ENCODE measurements at places on chromosomes 4 and X.

DNA sequence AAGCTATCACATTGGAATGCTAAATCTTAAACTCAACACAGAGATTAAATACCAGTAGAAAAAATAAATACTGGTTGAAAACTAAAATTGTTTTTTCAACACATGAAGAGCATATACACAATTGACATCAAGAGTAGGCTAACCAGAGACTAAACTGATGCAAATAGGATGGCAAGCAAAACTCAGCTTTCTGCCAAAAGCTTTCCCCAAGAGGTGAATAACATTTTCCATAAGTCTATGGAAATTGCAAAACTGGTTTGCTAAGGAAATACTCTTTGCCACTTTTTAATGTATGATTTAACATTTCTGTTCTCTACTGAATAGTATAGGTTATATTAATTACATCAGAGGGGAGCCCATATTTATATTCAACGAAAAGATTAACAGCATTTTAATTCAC is 23.8 kb downstream of the IQCM start:
- no peak for DNase-seq

DNA sequence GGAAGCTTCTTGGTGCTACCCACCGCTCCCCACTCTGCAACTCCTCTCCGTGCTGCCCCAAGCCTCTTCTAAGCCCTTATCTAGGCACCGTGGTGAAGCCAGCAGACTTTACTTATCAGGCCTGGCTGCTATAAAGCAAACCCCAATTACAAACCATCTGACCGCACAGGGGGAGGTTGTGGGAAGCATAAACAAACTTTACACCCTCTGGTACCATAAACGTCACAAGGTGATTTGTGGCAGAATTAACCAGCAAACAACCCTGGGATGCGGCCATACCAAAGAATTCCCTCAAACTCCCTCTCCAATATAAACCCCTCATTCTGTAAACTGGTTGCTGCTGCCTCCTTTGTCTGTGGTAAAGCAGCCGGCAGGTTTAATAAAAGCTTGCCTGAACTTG is 55.2 kb downstream of the MAGEC2 start:
- DNase-seq, result no peak

DNA sequence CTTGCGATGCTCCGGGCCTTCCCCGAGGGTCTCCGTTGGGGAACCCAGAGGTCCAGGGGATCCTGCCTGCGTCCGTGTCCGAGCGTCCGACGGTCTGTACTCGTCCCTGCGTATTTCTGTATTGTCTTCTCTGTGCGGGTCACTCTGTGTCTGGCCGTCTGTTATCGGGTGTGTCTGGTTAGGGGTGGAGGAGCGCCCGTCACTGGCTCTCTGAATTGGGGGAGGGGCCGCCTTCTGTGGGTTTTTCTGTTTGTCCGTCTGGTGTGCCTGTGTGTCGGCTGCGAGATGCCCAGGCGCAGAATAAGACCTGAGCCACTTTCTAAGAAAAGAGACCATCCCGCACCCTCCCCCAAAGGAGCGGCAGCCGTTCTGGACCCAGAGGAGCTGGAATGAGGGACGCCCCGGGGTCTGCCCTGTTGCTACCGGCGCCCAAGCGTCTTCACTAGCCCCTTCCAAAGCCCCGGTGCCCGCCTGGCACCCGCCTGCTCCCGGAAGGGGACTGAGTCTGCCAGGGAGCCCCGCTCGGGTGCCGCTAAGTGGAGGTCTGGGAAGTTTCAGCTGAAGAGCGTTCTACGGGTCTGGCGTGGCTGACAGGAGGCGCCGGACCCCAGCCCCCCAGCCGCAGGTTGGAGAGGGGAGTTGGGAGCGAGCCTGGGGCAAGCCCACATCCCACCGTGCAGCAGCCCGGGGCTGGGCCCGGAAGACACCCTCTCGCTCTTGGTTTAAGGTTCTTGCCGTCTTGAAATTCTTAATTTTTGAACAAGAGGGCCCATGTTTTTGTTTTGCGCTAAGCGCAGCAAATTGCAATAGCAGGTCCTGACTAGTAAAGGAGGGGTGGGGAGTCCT is 1.0 kb upstream of the OTOP1 start:
- no peak for DNase-seq

DNA sequence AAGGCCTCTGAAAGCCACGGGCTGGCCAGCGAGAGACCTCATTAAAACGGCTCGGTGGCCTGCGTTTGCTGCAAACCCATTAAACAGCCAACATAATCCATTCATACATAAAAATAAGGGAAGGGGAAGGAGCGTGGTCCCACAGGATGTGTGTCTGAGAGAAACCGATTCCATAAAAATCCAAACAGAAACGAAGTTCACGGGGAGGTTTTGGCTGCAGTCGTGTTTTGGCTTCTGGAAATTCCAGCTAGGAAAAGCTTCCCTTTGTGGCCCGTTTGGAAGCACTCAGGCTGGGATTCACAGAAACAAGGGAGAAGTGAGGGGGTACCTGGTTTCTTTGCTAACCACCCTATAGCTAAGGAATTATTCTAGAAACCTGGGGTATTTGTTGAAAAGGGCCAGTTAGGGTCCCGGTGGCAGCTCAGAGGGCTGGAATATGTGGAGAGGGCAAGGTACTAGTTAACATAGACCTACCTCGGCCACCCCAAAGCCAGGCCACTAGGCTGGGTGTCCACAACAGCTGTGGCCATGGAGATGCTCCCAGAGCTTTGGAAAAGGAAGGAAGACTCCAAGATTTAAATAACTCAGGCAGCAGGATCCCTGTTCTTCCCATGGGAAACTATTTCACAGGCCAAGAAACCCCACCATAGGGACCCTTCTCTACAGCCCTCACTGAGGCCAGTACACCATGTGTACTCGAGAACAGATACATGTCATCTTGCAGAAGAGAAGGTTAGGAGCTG is 166.8 kb downstream of the BCOR start:
- no peak for DNase-seq

GRCh38 chr4:173212379-173212778 is 43.8 kb downstream of the GALNT7 start:
- DNase-seq, result peak; percentile 7

- DNase-seq, result no peak
Observed at GRCh38 chr4:183601381-183601780, 57.6 kb downstream of the RWDD4 start.

- peak; percentile 38 for DNase-seq
Observed at GRCh38 chr4:1567808-1568581, 116.1 kb downstream of the FAM53A start.

GRCh38 chrX:154541896-154542722 is 4.5 kb downstream of the G6PD start:
- DNase-seq, result peak; percentile 81

- peak; percentile 86 for DNase-seq
Observed at GRCh38 chr4:108830509-108831244, 67.8 kb upstream of the ETNPPL start.

DNA sequence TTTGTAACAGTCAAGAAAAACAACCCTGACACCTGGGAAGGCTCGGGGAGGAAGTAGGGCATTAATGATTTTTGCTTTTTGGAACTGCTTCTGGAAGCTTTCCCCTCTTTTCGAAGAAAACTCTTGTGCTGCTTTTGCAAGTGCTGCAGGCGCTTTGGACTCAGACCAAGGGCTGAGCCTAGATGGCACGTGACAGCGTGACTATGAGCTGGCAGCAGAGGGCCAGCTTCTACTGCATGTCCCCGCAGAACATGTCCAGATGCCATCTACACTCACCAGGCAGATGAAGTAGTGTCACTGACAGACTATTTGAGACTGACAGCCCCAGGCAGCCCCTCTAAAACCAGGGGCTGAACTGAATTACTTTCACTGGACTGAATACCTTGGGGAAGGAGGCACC is 6.2 kb downstream of the NR0B1 start:
- peak; percentile 79 for DNase-seq

DNA sequence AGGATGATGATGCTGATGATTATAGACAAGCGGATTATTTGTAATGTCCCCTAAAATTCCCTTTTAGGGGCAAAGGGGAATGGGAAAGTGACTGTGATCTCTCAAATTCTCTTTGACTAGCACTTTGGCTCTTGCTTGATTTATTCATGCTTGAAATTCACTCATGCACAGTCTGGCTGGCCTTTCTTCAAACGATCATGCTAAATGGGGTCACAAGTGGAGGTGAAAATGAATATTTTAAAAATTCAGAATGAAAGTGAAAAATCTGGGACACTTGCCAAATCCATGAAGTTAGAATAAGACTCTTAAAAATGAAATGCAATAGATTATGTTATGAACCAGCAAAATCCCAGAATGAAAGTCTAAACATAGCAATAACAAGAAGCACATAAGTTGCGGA is 173.4 kb upstream of the RAI2 start:
- DNase-seq, result no peak

- DNase-seq, result peak; percentile 20
Observed at GRCh38 chr4:80461412-80461811, 125.9 kb downstream of the CFAP299 start.

DNA sequence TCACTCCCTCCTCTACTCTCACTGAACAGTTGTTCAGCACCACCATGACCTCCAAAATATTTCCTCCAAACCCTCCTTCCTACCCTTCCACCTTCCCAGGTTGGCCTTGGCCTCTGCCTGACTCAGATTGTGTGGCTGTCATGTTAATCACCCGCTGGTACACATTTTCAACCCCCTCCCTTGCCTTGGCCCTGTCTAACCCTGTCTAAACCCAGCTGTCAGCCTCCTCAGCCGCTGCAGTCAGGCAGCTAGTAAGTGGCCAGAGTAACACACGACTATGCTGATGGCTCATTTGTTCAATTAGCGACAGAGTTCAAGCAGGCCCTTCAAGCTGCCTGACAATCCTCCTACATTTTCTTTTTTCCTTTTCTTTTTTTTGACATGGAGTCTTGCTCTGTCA is 18.0 kb downstream of the ING2 start:
- no peak for DNase-seq

DNA sequence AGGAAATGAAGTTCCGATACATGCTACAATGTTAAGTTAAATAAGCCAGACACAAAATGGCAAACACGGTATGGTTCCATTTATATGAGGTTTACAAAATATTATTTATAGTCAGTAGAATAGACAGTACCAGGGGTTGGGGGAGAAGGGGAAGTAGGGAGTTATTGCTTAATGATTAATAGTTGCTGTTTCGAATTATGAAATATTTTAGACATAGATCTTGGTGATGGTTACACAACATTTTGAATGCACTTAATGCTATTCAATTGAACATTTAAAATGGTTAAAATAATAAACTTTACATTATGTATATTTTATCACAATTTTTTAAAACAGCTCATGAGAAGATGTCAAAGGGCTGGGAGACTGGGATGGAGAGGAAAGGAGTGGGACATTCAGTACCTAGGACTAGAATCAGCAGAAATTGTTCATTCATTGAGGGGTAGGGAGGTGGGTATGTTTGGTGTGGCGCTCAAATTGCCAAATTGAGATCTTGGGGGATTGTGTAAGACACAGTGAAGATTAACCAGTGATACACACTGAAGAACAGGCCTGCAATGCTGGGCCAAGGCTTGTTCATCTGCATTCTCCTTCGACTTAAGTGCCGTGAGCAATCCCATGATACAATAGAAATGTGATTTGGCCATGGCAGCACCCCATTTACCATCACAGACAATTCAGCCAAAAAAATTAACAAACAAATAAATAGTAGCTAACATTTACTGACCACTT is 165.6 kb upstream of the GALNT7 start:
- no peak for DNase-seq

DNA sequence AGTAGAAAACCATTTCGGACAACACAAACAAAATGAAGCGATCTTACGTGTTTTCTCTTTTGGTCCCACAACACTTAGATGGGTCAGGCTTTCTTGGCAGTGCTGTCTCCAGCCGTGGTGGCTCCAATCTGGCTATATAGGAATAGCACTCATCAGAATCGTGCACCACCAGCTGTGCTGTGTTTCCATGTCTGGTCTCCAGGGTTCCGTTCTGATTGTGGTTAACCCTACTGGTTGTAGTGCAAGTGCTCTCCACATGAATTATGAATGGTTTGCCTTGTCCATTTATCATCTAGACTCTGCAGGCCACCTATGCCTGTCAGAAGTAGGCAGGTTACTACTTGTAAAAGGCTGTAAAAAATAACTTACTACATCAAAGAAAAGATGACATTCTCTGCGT is 536.3 kb downstream of the IQCM start:
- DNase-seq, result no peak

GRCh38 chr4:184821242-184821641 is 4.5 kb downstream of the ACSL1 start:
- DNase-seq, result no peak

GRCh38 chr4:2935762-2936743 is 27.2 kb downstream of the NOP14 start:
- DNase-seq, result peak; percentile 54

DNA sequence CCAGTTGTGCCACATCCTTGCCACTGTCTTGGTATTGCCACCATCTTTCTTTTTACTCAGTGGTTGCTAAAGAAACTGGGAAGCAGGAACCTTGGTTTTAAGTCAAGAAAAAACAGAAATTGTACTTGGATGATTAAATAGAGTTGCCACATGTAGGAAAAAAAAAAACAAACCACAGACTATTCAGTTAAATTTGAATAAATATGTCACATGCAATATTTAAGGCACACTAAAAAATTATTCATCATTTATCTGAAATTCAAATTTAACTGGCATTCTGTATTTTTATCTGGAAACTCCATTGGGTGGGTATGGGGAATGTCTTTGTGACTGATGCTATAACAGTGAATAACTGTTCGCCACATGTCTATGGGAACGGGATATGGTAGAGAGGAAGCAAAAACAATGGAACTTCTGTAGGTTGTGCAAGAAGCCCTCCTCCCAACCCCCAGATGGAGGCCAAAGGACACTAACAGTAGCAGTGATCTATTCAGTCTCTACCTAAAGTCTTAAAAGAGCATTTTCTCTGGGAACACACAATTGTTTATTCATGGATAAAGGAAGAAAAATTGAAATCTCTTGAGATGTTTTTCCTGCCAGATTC is 57.0 kb upstream of the PLAC8 start:
- no peak for DNase-seq

DNA sequence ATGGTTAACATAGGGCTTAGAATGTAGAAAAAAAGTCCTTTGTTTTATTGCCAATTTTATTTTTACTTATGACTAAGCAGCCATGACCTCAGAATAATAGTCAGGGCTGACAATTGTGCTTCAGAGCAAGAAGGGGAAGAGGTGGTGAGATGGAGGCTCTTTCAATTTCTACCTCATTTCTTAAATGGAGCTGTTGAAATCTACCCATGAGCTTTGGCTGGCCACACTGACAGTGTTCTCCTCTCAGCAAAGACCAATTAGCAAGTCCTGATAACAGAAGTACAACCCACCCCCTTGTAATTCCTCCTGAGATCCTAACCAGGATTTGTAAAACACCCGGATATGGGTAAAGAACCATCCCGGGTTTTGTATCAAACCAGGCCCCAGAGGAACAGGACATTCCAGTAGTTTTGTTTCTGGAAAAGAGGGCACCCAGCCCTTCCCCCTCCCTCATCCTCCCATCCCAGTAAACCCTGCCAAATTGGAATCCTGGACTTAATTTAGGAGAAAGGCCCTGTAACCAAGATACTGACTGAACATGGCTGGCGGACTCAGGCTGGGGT is at the start of gene HEPH:
TSS of gene HEPH (plus strand) at position 399 of the 563 bp plus-strand sequence. CDS start 6,324 bp downstream, outside the sequence.
- DNase-seq, result no peak

GRCh38 chrX:134537179-134537955 is 77.4 kb downstream of the HPRT1 start:
- DNase-seq, result no peak

DNA sequence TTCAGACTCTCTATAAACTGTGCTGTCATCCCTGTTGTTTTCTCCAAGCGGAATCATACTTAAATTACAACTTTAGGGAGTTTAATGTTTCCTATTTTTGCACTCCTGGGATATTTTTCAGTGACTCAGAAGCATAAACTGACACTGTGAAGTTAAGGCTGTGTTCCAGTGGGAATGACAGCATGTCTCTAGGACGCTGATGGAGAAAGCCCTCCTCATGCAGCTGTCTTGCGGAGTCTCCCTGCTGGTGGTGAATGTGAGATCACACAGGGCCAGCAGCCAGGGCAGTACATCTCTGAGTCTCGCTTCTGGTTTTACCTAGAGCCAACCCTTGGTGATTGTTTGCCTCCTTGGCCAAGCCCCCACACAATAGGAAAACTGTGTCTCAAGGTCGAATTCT is 53.3 kb downstream of the NFKB1 start:
- DNase-seq, result no peak

All from DMS53 (cell line).